ENCODE measurements at places on chromosomes 1 and 21.

DNA sequence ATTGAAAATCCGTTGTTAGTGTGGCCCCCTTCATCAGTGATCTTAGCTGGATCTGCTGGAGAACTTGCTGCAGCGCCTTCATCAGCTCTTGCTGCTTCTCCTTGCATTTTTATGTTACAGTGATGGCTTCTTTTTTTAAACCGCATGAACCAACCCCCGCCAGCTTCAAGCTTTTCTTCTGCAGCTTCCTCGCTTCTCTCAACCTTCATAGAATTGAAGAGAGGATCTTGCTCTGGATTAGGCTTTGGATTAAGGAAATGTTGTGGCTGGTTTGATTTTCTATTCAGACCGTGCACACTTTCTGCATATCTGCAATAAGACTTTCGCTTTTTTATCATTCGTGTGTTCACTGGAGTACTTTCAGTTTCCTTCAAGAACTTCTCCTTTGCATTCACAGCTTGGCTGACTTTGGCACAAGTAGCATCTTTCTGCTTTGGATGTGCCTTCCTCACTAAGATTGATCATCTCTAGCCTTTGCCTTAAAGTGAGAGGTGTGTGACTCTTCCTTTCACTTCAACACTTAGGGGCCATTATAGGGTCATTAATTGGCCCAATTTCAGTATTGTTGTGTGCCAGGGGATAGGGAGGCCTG is 13.1 kb downstream of the RNF187 start:
- no peak for DNase-seq

GRCh38 chr21:35478161-35479064 is 429.3 kb upstream of the RUNX1 start:
- no peak for DNase-seq

- no peak for DNase-seq
Observed at GRCh38 chr1:81607086-81607485, 193.6 kb upstream of the ADGRL2 start.

- peak; percentile 12 for DNase-seq
Observed at GRCh38 chr1:78045926-78046778, at the start of gene GIPC2. Gene GIPC2 (plus strand): TSS chr1:78045966. CDS start chr1:78046095, 129 bp downstream.

DNA sequence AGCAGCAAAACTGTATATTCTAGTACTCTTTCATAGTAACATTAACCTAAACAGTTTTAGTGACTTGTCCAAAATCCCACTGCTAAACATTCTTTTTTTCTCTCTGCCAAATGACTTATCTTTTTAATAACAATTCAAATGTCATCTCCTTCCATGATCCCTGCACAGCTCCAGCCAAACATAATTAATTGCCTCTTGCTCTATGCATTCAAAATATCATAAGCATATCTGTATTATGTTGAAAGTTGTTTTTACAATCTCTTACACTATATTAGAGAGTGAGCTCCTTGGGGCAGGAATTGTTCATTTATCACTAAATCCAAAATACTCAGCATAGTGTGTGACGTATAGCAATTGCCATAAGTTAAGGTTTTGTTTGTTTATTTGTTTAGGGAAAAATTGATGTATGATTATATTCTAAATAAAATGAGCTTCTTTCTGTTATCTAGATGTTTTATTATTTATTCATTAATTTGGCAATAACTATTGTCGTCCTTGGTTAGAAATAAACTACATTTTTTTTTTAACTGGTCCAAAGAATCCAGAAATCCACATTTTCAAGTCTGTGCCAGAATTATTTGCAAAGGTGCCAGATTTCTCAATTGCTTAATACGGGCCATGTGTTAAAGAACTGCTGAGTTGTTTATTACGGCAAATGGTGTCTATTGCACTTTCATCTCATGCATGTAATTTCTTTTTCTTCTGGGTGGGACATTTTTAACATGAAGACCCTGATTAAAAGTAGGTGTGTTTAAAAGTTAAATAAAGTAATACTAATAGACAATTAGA is 577.2 kb upstream of the ZRANB2 start:
- no peak for DNase-seq

DNA sequence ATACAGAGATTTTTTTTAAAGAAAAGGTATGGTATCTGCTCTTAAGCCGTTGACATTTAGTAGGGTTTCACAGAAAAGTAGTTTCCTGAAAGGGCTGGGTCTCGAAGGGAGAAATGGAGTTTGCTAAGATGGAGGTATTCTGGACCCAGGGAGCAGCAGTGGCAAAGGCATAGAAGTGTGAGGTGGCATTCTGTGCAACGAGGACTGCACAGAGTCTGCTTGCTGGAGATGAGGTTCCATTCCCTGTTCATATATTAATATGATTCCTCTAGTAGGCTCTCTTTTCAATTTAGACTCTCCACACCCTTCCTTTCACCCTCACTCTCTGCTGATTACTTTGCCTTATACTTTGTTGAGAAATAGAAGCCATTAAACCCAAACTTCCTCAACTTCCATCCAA is 38.5 kb upstream of the PODN start:
- no peak for DNase-seq

DNA sequence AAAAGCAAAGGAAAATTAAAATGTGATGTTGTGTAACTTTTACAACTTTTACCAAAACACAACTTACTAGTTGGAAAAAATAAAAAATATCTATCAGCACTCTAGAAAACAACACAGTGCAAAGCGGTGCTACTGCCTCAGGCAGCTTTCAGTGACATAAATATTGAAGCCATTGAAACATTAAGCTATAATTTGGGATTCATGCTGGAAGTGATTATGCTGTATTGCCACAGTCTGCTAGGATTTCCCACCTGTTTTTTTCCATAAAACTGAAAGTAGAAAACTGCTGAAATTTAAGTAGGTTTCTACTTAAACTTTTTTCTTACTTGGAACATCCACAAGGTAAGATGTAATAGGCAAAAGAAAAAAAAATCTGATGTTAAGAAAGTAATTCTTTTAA is 674.4 kb downstream of the KCNT2 start:
- DNase-seq = no peak

DNA sequence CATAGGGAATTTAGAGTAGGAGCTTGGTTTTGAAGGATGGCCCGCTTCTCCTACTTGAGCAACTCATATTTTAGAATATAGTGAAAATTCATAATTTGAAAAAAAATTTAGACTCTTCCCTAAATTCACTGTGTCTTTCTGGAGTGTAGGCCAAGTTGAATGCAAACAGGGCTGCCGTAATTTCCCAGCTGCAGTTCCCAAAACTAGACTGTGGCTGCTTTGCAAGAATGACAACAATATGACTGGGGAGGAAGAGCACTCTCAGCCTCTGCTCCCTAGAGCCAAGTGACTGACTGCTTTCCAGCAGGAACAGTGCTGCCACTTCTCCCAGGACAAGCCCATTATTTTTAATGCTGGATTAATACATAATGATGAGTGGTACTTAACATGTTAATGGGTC is 209.0 kb downstream of the RHOU start:
- DNase-seq = no peak

DNA sequence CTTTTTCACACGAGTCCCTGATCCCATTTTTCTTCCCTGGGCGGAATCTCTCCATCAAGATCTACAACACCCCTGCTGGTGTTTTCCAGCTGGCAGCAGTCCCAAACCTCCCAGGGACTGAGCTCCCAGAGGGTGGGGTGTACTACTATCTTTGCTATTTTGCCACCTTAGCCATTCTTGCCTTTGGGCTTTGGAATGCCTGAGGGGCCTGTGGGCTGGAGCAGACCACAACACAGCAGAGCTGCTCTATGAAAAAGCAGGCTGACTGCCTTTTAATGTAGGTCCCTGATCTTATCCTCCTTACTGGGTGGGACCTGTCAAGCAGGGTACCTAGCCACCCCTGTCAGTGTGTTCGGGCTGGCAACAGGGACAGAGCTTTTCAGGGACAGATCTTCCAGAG is 91.9 kb downstream of the KCNT2 start:
- no peak for DNase-seq

GRCh38 chr1:67627906-67628305 is 57.1 kb upstream of the GADD45A start:
- DNase-seq = no peak

DNA sequence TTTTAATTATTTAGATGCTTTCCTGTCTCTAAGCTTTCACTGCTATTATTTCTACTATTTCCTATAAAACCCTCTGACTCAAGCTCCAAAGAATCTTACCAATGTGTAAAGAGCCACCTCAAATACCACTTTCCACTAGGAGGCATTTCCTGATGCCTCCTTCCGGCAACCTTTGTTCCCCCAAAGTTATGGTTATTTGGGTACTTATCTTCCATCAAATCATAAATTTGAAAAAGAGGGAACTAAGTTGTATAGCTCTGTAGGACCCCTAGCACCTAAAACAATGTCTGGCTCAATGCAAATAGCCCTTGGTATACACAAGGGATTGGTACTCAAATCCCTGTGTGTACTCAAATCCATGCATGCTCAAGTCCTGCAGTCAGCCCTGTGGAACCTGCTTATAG is 79.6 kb downstream of the NME7 start:
- no peak for DNase-seq

GRCh38 chr1:89908672-89909436 is 86.1 kb upstream of the ZNF326 start:
- DNase-seq = no peak
